Stimulated activated CD4-positive, alpha-beta T cell treated with anti-CD3 and anti-CD28 coated beads, Interleukin-1b, Interleukin-23, amount 100 ng/mL, for 1 hour (primary cell): ENCODE measurements at places on chromosomes 16 and 17.

DNA sequence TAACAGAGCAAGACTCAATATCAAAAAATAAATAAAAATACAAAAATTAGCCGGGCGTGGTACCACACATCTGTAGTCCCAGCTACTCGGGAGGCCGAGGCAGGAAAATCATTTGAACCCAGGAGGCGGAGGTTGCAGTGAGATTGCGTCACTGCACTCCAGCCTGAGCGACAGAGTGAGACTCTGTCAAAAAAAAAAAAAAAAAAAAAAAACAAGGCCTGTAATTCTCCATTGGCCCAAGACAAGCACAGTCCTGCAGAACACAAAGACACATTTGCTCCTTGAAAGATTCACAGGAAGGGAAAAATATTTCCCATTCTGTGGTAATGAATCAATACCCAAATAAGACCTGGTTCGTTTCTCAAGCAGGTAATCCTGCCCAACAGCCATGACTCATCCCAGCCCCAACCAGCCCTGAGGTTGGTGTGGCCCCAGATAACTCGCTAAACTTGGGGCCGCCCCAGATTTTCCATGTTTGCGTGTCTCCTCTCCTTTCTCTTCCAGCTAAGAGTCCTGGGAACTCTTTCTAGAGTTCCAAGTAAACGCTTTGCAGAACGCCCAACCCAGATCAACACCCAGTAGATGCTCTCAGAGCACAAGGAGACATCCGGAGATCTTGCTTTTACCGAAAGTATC, 40.3 kb upstream of the SNN start:
- no peak for DNase-seq

- DNase-seq = no peak
Observed at GRCh38 chr17:82984751-82985427, 94.5 kb upstream of the METRNL start.

- DNase-seq = peak; percentile 23
Observed at GRCh38 chr16:2147981-2148671, at the start of gene RAB26. Gene RAB26, plus strand, starts transcription at chr16:2148625. Its CDS starts 159 bp downstream, at chr16:2148784.

GRCh38 chr17:46819906-46820351, 1.4 kb upstream of the WNT3 start:
- DNase-seq = no peak

DNA sequence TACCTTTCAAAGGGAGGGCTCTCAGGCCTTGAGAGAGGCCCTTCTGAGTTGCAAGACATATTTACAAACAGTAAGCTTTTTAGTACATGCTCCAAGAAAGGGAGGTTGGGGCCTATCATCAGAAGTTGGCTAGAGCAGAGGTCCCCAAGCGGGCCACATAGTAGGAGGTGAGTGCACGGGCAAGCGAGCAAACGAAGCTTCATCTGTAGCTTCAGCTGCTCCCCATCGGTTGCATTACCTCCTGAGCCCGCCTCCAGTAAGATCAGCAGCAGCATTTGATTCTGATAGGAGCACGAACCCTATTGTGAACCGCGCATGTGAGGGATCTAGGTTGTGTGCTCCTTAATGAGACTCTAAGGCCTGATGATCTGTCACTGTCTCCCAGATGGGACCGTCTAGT, 26.2 kb downstream of the PRDM7 start:
- no peak for DNase-seq
